ENCODE measurements at places on chromosomes 5 and 9.

GRCh38 chr9:2700909-2701550 lies 16.3 kb upstream of the KCNV2 start:
- DNase-seq = no peak

DNA sequence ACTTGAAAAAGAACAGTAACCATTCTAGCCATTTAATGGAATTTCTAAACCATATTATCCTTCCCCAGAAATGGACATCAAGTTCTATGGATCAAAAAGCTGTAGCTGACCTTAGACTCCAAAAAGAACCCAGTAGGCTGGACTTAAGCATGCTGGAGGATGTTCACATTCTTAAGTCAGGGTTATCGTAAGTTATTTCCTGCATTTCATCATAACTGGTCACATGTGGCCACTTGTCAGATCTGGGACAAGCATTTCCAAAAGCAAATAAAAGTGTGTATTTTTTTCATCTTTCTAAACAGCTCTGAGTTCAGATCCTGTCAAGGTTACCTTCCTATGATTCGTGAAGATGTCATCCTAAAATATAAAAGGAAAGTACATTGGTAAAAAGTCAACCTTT lies 274.5 kb upstream of the PTGER4 start:
- no peak for DNase-seq

GRCh38 chr5:119022017-119022745 lies 33.8 kb upstream of the DTWD2 start:
- peak; percentile 36 for DNase-seq

GRCh38 chr9:107345327-107345726 lies 62.2 kb downstream of the RAD23B start:
- peak; percentile 15 for DNase-seq

DNA sequence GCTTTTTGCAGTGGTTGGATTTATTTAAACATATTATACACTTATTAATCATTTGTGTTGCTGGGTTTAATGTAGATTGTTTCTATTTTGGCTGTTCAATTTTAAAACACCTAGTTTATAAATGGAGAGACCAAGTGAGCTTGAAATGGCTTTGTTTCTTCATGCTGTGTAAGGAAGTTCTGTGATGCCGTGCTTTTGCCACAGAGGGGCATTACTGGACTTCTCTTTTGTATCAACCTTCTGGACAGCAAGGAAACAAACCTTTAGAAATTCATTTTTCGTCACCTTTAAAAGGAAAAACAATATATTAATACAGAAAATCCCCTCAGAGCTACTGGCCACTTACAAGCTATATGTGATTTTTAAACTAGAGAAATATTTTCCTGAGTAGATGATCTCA lies 81.9 kb downstream of the DMRTA1 start:
- DNase-seq = peak; percentile 1

DNA sequence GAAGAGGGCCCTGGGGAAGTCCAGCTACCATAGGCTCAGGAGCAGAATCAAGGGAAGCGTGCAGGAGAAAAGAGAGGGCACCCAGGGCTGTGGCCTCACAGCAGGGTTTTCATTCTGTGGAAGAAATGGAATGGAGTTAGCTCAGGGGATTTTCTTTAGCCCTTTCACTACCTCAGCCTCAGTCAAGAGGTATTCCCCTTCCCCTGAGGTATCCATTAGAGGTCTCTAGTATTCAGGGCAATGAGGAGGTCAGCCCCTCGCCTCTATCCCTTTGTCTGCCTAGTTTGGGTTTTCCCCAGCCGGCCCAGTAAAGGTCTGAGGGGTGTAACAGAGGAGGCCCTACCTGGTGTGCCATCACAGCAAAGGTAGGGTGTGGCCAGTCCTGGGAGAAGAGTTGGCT lies 21.5 kb downstream of the GFRA3 start:
- DNase-seq = no peak

- DNase-seq = no peak
Measured at GRCh38 chr9:128056086-128056485, 11.0 kb downstream of the NAIF1 start.

- no peak for DNase-seq
Measured at GRCh38 chr5:170632985-170633234, 129.1 kb downstream of the KCNIP1 start.

- peak; percentile 74 for DNase-seq
Measured at GRCh38 chr5:132751444-132751843, 4.2 kb downstream of the CCNI2 start.

- DNase-seq = no peak
Measured at GRCh38 chr5:95953021-95953702, 8.5 kb downstream of the ELL2 start.

GRCh38 chr9:134811079-134811672 lies 69.4 kb upstream of the FCN2 start:
- DNase-seq = no peak

GRCh38 chr9:137052998-137053943 lies 590 bp downstream of the ENTPD2 start:
- no peak for DNase-seq

DNA sequence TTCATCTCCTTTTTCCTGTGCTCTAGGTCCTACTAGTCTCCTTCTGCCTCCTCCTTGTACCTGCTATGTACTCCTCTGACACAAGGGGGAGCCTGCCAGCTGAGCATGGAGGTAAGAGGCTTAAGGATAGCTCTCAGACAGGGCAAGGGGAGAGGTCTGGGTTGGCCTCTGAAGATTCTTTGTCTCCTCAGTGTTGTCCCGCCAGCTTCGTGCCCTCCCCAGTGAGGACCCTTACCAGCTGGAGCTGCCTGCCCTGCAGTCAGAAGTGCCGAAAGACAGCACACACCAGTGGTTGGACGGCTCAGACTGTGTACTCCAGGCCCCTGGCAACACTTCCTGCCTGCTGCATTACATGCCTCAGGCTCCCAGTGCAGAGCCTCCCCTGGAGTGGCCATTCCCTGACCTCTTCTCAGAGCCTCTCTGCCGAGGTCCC lies 3.8 kb downstream of the CREB3 start:
- peak; percentile 69 for DNase-seq

DNA sequence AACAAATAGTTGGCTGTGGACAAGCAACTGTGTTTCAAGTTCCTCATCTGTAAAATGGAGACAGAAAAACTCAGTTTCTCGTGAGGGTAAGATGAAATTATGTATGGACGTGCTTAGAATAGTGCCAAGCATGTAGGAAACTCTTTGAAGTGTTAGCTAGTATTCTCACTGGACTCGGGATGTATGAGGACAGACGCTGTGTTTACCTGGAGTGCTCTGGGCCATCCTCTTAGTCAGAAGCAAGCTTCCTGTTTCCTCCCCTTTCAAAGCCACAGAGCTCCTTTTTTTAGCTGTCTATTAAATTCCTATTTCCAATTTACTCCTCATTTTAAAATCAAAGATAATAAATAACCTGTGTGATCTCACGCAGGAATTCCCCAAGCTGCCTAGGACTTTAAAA lies 23.8 kb upstream of the IQGAP2 start:
- DNase-seq = no peak
